ENCODE measurements at places on chromosomes 5 and 9.

DNA sequence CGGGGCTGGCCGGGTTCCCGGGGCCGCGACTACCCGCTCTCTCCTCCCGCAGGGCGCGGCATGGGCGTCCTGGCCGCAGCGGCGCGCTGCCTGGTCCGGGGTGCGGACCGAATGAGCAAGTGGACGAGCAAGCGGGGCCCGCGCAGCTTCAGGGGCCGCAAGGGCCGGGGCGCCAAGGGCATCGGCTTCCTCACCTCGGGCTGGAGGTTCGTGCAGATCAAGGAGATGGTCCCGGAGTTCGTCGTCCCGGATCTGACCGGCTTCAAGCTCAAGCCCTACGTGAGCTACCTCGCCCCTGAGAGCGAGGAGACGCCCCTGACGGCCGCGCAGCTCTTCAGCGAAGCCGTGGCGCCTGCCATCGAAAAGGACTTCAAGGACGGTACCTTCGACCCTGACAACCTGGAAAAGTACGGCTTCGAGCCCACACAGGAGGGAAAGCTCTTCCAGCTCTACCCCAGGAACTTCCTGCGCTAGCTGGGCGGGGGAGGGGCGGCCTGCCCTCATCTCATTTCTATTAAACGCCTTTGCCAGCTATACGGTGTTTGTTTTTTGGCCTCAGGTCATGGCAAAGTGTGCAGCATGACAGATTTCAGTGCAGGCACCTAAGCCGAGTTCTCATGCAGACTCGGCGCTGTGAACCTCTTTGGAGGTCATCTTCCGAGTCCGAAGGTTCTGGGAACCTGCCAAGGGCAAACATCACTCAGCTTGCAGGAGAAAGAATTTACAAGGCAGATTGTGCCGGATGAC lies 516 bp downstream of the MRPL41 start:
- no peak for DNase-seq

GRCh38 chr5:120365656-120366446 lies 98.2 kb upstream of the PRR16 start:
- DNase-seq, result peak; percentile 65

DNA sequence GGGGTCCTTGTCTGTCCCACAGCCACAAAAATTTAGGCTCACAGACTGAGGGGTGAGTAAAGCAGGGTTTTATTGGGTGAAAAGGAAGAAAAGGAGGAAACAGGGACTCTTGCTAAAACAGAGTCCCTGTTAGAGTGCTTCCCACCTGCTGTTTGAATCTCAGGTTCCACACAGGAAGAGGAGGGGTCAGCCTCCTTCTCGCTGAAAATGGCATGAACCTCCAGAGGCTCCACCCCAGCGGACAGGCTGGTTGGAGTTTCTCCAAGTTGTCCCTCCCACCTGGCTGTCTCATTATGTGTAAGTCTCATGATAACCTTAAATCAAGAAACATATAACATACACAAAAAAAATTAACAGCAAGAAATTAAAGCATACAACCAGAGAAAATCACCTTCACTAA lies 28.3 kb upstream of the UHRF2 start:
- no peak for DNase-seq

GRCh38 chr5:573206-573605 lies 38.9 kb upstream of the CEP72 start:
- DNase-seq, result no peak

- DNase-seq, result peak; percentile 95
These were observed 44.9 kb downstream of the SHB start for GRCh38 chr9:38024036-38024681.

DNA sequence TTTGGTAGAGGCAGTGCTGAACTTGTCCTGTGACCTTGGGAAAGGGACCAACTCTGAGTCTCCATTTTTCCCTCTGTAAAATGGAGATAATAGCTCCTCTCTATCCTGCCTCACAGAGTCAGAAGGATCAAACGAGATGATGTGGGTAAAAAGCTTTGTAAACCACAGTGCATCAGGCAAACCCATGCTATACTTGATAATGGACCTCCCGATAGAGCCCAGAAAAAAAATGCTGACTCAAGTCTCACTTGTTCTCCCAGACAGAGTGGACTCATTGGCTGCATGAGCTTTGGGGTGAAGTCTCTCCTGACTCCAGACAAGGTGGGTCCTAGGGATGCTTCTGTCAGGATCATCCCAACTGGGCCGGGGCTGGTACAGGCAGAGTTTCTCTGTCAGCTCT lies 32.0 kb downstream of the RGS3 start:
- DNase-seq, result no peak

DNA sequence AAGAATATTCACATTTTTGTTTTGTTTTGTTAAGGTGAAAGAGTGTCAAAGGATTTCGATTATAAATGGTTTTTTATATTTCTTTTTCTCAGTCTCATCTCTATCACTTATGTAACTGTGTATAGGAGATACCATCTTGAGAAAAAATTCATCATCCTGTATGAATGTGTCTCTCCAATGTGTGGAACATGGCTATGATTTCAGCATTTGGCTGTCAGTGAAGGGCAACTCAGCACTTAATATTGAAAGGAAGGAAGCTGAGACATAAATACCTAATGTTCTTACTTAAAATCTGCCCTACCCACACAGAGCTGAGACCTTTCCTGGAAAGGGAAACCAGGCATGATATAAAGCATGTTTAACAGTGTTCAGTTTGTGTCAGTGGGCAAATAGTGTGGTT lies 474.2 kb upstream of the RIOK2 start:
- no peak for DNase-seq

DNA sequence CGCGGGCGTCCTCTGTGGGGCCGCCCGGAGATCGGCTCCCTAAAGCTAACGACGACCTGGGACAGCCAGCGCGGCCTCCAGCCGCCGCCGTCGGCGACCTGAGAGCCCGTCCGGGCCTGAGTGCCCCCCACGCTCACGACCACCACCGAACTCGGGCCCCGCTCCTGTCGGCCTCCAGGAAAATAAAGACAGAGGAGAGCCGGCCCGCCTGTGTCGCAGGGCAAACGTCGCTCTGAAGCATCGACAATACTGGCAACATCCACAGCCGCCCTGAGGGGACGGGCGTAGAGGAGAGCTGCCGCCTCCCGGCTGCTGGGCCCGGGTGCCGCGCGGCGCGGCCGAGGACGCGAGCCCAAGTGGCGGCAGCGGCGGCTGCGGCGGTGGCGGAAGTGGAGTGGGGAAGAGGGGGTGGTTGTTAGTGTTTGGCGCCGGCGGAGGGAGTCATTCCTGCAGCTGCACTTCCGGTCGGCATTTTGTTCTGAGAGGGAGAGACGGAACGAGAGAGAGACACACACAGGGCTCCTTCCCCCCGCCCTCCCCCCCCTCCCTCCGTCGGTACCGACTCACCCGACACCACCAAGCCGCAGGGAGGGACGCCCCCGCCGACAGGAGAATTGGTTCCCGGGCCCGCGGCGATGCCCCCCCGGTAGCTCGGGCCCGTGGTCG lies at the start of gene NIPBL:
Gene NIPBL (plus strand): TSS at position 471 of the 666 bp plus-strand sequence. CDS start 76,928 bp downstream, outside the sequence.
- DNase-seq, result peak; percentile 96

DNA sequence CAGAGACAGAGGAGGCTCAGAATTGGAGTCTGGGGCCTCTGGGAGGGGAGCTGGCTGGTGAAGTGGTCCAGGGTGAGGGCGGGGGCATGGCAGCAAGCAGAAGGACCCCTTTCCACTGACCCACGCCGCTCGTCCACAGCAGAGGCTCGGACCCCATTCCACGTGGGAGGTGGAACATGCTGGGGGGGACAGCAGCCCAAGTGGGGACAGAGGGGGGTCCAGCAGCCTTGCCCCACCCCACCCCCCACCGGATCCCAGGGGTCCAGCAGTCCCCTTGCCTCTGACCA lies 25.4 kb upstream of the NKD2 start:
- DNase-seq, result no peak

DNA sequence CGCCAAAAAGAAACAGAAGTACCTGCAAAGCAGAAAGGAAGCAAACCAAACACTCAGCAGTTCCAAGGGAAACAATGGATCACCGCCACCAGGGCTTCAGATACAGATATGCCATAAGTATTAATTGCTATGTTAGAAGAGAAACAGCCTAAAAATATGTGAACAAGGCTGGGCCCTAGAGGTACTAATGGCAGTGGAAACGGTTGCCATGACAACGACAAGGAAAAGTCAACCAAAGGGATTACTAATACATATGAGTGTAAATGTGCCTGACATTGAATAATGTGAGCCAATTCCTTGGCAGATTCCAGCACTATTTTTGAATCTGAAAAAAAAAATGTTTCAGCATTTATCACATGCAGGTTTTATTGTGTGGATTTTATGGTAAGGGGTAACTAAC lies 75.0 kb downstream of the CAVIN4 start:
- DNase-seq, result no peak

DNA sequence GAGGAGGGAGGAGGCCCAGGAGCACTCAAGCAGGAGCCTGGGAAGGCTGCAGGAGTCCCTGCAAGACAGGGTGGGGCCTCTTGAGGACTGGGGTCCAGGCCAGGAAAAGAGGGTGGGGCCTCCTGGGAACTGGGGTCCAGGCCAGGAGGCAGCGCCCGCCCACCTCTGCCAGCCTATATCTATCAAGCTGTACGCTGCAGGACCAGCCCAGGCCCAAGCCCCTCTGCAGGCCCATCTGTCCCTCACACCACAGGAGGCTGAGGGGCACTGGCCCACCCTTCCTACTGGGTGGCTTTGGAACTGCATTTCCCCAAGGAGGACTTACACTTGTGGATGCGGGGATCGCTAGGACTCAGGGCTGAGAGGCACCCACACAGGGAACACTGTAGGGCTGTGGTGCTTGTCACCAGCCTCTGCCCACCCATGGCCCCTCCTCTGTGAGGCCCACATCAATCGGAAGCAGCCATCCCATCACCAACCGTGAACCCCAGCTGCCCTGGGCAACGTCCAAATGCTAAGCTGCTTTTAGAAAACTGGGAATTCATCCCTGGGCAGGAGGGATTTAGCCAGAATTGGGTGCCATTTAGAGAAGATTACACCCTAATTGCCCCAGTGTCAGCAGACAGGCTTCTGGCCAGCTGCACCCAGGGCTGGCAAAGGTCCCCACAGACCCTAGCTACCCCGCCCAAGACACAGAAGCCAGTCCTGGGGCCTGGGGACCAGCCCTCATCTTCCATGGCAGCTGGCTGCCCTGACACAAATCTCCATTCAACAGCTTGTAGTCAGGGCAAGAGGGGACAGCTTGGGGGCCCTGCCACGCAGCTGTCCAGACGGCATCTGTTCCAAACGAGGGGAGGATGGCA lies 15.3 kb downstream of the BICD2 start:
- peak; percentile 47 for DNase-seq

DNA sequence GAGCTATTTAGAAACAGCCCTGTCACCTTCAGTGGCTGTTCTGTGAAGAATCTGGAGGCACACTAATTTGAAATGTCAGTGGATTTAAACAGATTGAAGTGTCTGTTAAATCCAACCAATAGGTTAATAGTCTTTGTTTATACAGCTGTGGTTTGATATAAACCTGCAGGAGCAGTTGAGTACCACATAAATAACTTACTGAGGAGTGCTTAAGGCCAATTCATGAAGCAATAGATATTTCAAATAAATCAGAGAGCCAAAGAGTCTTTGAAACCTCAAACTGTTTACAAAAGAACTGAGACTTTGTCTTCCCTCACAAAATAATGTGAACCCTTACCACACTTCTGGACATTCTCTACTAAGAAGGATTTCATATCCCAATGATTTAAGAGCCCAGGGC lies 111.9 kb downstream of the FEM1C start:
- no peak for DNase-seq

DNA sequence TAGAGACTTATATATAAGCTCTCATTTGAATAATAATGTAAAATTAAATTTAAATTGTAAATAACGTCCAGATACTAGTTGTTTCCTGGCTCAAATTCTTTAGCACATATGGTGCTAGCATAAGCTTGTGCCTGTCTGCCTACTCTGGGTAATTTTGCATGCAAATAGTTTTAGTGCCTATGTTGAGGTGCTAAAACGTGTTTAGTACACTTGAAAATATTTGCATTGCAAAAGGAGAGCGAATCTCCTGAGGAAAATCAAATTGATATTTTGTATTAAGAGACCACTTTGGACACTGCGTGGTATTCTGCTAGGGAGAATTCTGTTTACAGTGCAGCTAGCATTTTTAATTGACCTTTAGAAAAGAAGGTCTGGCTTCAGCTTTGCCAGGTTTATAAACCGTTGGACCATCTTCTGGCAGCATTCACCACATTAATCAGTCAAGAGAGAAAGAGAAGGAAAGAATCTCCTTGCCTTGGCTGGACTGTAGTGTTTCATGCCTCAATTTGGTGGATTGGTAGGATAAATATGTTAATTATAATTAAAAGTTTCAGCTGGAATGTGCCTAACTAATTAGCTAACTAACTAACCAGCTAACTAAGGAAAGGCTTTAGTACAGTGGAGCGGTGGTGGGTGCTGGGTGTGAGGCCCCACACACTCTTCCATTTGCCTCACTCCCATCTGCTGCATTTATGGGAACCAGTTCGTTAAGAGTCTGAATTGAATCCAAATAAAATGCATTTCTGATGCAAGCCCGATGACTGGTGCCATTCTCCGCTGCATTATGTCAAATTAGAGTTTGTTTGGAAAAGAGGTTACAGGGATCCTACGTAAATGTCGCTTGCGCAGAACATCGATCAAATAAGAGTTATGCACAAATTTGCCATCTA lies 150.1 kb upstream of the MPDZ start:
- no peak for DNase-seq

GRCh38 chr5:169648725-169649310 lies 11.7 kb downstream of the DOCK2 start:
- peak; percentile 61 for DNase-seq

DNA sequence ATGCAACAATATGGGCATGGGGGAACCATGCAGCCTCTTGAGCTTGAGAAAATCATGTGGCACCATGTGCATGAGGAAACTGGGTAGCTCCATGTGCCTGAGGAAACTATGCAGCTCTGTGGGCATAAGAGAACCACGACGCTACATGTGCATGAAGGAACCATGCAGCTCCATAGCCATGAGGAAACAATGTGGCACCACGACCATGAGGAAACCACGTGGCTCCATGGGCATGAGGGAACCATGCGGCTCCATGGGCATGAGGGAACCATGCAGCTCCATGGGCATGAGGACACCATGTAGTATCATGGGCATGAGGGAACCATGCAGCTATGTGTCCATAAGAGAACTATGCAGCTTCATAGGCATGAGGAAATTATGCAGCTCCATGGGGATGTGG lies 140.8 kb downstream of the CAVIN4 start:
- DNase-seq, result no peak

DNA sequence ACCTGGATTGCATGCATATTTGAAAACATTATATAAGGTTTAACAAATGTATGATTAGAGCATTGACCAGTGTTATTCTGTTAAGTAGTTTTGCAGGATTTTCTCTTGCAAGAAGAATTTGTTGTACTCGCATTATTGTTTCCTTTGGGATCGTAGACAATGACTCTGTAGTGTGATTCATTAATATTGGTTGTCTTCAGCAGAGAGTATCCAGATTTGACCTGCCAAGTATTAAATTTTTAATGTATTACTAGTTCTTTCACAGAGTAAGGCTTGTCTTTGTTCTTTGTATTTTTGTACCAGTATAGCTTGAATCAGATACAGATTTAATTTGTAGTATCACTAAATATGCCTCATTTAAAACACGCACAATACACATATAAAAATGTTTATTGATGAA lies 155.0 kb downstream of the PBX3 start:
- DNase-seq, result no peak

DNA sequence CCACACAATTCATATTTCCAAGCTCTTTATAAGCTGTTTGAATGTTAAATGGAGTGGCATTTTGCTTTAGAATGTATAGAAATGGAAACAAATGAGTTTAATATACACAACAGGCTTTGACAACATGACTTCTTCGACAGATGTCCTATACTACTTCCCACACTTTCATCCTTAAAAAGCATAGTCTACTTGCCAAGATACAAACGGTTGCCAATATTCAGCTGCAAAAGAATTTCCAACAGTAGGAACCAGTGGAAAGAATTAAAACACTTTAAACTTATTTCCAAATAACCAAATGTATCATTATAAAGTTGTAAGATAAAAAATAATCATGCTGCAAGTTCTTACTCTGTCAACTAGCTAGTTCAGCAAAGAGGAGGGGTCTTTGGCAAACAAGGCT lies 456.4 kb downstream of the PDE4D start:
- no peak for DNase-seq

Measured in islet precursor cell (in vitro differentiated cells).